Body of pancreas (tissue), 4 donors: ENCODE measurements at places on chromosomes 7 and 10. TPM values are rescaled to one million over a fixed set of nuclear protein-coding genes. Genes with fewer than 3 reads are reported as not detected.

- DNase-seq, result no peak
Measured at GRCh38 chr7:133688483-133689239, 435.8 kb downstream of the EXOC4 start.

- peak; percentile 10 for DNase-seq
Measured at GRCh38 chr10:101564490-101564991, 23.5 kb downstream of the POLL start.

DNA sequence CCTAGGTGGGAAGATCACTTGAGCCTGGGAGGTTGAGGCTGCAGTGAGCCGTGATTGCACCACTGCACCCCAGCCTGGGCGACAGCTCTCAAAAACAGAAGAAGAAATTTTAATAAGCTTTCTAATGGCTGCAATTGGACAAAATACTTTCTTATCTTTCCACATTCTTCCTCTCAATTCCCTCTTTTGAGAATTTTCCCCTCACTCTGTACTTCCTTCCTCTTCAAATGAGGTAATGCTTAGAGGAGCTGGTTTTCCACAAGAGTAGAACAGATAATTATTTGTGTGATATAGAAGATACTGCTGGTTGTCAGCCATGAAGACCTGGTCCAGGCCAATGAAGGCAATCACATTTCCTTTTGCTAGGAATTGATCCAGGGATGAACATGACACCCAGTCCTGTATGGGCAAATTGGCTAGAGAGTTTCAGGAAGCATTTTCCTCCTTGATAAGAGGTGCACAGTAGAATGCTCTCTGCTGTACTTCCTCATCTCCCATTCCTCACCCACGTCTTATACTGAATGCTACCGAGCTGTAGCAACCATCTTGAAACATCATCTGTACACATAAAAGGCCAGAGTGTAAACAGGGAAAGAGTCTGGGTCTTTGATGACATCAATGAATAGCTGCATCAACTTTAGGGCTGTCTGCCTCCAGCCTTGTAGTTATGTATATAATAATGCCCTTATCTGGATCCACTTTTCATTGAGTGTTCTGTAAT, 103.9 kb downstream of the CDK6 start:
- DNase-seq, result no peak

DNA sequence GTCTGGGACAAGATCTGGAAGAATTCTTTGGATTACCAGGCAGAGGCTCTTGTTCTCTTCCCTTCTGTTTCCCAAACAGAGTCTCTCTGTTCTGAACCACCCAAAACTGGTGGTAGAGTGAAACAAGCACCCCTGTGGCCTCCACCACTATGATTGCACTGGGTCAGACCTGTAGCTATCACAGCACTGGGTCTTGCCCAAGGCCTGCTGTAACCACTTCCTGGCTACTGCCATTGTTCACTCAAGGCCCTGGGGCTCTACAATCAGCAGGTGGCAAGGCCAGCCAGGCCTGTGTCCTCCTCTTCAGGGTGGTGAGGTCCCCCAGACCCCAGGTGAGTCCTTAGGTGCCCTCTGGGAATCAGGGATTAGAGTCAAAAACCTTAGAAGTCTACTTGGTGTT, 4.1 kb upstream of the LRRC17 start:
- DNase-seq, result no peak

DNA sequence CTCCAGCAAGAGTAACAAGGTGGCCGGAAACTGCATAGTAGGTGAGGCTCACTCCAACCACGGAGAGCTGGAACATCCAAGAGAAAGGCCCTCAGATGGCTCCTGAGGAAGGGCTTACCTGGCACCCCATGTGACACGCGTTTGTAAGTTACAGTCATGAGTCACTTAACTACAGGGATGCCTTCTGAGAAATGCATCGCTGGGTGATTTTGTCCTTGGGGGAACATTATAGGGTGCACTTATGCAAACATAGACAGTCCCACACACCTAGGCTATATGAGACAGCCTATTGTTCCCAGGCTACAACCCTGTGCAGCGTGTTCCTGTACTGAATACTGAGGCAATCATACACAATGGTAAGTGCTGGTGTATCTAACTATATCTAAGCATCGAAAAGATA, 139.9 kb downstream of the PKD1L1 start:
- DNase-seq, result no peak

DNA sequence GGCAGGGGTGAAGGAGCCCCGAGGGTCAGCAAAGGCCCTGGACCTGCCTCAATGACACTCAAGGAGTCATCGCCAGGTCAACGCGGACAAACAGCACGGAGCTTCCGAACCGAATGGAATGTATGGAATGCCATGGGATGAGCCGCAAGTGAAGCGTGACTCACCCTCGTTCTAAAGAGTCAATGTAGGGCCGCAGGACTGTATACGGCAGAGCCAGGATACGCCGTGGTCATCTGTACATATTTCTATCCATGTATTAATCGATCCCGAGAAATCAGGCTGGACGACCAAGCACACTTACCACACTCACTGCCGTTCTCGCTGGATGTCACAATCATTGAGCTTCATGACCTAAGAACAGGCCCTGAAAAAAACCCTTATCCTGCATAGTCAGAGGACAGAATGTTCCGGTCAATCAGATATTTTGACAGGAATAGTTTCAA, 4.3 kb downstream of the SNX8 start:
- DNase-seq, result no peak

DNA sequence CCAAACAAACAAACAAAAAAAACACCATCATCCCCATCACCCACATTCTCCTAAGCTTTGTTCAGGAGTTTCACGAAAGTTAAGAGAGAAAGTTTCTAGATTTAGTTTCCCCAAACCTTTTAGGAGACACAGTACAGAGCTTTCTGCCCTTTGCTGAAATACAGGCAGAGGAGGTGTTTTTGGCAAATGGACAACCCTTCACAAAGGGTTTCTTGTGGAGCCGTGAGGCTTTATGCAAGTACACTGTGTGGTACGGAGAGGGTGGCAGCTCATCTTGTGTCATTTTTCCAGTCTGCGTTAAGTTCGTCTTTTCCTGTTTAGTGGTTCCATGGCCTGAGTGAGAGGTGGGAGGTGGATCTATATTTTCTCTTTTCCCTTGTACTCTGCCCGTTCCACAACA, 215.5 kb upstream of the PRKCQ start:
- no peak for DNase-seq

DNA sequence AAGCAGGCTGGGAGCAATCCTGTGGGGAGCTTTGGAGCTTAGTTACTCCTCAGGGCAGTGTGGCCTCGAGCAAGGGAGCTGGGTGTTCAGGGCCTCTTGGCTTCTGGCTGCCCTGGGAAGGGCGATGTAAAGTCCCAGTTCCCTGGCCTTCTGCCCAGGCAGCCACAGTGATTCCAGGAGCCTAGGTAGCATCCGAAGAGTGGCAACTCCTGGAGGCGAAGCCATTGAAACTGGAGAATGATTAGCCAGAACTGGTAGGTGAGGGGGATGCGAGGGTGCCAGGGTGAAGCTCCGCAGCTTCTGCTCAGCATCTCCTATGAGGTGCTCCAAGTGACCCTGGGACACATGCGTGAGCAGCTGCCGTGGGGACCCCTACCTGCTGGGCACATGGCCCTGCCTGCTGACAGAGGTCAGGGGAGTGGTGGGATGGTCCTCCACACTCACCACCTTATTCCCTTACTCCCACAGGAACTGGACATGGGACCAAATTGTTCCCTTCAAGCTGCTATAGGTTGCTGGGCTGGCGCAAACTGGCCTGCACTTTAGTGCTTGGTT, 7.8 kb upstream of the GDF2 start:
- DNase-seq, result no peak

HOXA11 gene
- not detected for total RNA-seq

CDH23 gene
- 28.5 TPM for total RNA-seq

CFTR gene
- total RNA-seq, result 251 TPM

SEC31B gene
- 6.5 TPM for total RNA-seq

PPP1R17 gene
- total RNA-seq, result not detected

GNGT1 gene
- total RNA-seq, result not detected
